Left forelimb (tissue), 1 donor: ENCODE measurements at places on chromosomes 11 and 22.

DNA sequence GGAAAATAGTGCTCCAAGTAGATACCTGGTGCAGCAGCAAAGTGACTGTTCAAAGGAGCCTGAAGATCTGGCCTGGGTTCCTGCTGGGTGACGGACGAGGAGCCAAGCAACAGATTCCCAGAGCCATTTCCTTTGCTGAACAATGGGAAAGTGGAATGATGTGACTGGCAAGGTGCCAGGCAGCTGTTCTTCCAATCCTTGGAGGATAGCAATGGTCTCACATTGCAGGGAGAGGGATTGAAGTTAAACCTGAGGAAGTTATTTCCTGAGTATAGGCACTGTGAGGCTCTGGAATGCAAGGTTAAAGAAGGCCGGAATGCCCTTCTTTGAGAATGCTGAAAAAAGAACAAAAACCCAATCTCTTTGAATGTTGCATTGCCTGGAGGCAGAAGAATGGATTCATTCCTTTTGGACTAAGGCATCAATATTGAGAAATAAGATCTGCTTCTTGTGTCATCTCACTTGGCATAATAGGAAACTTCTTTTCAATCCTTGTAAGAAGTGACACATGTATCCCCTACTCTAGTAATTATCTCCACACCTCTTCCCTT is 223.8 kb downstream of the BLID start:
- peak; percentile 82 for DNase-seq

DNA sequence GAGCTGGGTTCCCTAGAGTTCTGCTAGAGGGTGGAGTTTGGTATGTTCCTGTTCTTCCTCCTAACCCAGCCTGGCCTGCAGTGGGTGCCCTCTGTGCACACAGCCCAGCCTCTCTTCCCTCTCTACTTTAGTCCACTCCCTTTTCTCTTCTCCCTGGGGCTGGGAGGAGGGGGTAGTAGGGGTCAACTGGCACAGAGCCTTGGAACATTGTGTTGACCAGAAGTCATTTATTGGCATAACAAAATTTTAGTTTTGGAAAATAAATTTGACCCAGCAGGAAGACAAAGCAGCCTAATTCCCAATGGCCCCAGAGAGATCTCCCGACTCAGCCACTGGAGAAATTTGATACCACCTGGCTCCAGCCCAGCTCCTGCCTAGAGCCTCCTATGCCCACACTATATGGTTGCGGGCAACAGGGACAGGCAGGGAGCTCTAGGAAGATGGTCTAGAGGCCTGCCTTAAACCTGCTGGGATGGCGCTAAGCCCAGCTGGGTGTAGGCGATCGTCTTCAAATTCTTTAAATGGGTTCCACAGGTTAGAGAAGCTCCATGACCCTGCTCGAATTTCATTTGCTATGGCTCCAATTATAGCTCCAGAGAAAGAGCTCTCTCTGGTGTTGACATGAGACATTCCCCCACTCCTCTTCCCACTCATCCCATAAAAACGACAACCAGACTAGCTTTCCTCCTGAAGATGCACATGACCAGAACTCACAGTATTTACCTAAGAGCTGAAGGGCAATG is 9.9 kb downstream of the PCSK7 start:
- no peak for DNase-seq

- DNase-seq: no peak
These were observed 324.1 kb upstream of the NCAM1 start for GRCh38 chr11:112637076-112637475.

DNA sequence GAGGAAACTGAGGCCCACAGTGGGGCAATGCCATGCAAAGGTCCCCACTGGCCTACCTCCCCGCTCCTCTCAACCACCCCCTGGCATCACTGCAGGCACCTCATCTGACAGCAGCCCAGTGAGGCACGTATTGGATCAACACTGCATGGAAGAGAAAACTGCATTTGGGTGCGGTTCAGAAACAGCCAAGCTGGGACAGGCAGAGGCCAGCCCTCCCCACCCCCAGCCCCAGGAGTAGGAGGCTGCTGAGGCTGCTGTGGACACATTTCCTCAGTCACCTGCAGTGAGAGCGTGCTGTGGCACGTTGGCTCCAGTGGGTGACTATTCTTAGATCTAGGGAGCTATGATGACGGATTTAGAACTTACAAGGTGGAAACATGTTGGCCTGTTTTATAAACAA is 63.7 kb downstream of the KCNC1 start:
- DNase-seq: no peak

DNA sequence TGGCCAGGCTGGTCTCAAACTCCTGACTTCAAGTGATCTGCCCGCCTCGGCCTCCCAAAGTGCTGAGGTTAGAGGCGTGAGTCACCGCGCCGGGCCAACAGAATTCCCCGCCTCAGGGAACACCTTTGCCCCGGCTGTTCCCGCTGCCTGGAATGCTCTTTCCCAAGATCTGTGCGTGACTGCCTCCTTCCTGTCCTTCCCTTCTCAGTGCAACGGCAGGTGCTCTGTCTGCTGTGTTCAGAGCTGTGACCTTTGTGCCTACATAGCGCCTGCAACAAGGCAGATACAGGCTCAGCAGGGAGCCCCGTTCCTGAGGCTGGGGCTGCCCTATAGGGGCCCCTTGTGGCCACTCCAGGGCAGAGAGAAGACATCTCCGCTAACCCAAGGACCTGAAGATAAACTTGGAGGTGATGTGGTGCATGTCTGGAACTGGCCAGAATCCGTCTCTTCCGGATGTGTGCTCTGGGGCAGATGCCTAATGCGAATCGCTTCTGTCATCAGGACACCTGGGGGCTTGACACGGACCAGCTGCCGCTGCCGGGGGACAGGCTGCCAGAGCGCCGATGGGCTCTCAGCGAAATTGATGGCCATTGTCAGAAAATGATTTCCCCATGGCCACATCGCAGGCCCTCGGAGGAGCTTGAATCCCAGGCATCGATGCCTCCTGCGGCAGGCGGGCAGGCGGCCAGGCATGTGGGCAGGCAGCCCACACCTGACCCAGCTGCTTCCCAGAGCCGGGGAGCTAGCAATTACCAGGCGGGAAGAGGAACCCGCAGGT is 43.5 kb upstream of the TCF20 start:
- DNase-seq: no peak

DNA sequence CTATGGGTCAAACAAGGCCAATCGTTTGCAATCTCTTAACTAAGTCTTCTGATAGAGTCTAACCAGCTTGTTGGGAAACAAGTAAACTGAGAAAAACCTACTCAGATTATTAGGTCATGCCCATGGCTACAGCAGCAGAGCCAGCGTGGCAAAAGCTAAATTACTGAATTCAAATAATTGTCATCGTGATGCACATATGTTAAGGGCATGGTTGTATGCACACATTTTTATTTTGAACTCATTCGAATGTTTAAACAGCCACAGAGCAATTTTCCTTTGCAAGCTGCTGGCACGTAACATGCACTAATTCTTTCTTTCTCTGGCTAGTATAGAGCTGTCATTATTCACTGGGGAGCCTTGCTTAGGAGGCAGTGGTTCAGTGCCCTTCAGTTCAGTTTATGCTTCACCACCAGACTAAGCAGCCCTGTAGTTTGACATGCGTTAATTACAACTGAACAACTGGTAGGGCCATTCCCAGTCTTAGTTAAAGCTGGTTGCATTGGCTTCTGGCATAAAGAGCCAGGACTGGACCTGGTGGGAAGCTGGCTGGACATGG is 396.4 kb downstream of the METTL15 start:
- no peak for DNase-seq

DNA sequence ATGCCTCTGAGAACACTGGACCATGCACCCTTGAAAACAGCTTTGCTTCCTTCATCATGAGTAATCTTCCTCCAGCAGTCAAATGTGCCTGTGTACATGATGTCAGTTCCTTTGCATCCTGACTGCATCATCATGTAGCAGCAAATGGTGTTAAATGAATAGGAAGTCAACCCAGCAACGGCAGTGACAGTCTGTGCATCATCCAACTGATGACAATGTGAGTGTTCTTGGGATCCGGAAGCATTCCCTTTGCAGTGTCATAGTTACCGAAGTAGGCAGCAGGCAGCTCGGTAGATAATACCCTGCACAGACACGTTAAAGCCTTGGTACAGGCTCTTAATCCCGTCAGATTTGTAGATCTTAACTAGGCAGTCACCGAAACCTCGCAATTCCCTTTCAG is 2.5 kb downstream of the WBP2NL start:
- DNase-seq: no peak

DNA sequence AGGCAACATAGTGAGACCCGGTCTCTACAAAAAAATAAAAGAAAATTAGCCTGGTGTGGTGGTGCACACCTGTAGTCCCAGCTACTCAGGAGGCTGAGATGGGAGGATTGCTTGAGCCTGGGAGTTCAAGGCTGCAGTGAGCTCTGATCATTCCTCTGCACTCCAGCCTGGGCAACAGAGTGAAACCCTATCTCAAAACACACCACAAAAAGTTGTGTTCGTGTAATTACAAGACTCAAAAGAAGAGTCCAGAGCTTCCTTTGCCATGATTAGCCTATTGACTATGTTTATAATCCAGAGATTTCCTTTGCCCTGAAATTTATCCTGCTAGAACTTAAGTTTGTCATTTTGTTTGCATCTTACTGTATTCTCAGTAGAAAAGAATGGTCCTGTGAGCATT is 21.0 kb downstream of the SGSM3 start:
- DNase-seq: no peak

- no peak for DNase-seq
These were observed 278.6 kb downstream of the ETS1 start for GRCh38 chr11:128308794-128309193.

- no peak for DNase-seq
These were observed 4.0 kb upstream of the MCAM start for GRCh38 chr11:119320776-119321524.

DNA sequence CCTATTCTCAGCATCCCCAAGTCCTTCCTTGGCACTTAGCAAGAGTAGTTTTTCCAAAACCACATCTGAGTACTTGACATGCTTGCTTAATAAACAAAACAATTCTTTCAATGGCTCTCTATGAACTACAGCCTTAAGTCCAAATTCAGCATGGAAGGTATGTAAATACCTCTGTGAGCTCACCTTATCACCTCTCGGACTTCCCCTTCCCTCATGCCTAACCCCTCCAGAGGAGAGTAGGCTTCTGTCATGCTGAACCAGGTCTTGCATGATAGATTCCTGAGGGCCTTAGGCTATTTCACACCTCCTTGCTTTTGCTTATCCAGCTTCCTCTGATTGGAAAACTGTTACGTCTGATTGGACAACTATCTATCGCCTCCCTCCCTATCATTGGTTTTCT is 312.9 kb upstream of the CCDC90B start:
- no peak for DNase-seq

GRCh38 chr11:110469127-110469526 is 39.4 kb downstream of the FDX1 start:
- DNase-seq: no peak

GRCh38 chr11:62024936-62025486 is 57.6 kb upstream of the FTH1 start:
- DNase-seq: no peak

DNA sequence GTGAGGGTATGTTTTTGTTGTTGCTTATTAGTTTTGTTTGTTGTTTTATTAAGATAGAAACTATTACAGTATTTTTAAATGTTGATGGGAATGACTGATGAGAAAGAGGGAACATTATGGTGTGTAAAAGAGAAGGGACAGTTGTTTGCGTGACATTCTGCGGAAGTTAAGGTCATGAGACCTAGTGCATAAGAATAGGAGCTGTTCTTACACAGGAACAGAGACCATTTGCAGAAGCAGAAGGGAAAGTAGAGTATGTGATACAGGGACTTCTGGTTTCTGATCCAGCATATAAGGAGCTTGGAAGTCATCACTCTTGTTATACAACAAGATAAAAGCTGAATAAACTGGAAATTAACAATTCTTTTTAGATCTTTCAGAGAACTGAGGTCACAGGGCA is 299.2 kb upstream of the API5 start:
- DNase-seq: no peak

GRCh38 chr11:112911124-112911523 is 50.1 kb upstream of the NCAM1 start:
- DNase-seq: no peak

- no peak for DNase-seq
These were observed 177.4 kb downstream of the BUD13 start for GRCh38 chr11:116595305-116595880.

DNA sequence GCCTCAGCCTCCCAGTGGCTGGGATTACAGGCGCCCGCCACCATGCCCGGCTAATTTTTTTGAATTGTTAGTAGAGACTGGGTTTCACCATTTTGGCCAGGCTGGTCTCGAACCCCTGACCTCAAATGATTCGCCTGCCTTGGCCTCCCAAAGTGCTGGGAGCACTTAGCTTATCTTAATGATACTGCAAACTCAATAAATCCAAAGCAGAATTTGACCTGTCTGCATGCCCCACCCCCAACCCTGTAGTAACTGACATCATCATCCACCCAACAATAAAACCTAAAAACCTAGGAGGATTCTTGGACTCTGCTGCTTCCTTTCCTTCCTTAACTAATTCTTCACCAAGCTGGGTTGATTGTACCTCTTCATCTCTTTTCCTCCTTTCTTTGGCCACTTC is 6.3 kb upstream of the ADSL start:
- DNase-seq: no peak

- no peak for DNase-seq
These were observed 200.6 kb downstream of the CEP164 start for GRCh38 chr11:117528097-117528721.

DNA sequence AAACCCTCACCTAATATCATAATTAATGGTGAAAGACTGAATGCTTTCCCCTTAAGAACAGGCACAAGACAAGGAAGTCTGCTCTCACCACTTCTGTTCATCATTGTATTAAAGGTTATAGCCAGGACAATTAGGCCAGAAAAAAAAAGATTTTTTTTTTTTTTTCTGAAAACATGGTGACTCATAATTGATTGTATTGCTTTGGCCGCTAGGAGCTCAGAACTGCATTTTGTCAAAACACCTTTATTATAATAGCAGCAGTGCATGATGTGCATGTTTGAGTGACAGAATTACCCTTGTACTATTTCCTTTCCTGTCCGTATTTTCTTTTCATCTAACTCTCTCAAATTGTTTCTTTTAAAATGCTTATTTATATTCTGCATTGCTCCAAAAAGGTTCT is 98.1 kb downstream of the RNF169 start:
- DNase-seq: no peak

- no peak for DNase-seq
These were observed 18.5 kb downstream of the RELT start for GRCh38 chr11:73394416-73395296.

- no peak for DNase-seq
These were observed 21.6 kb downstream of the OR8G5 start for GRCh38 chr11:124277804-124278203.
